ENCODE measurements at places on chromosomes 4 and X. TPM values are rescaled to one million over a fixed set of nuclear protein-coding genes. Genes with fewer than 3 reads are reported as not detected.
A peak's percentile ranks its signal among the peaks of the same experiment; 100 is the strongest.

ABCG2 gene
- total RNA-seq, result 0.90 TPM

EOLA2 gene
- total RNA-seq, result 21.8 TPM

EGF gene
- total RNA-seq, result 0.09 TPM

- DNase-seq, result no peak
These were observed 61.7 kb downstream of the BEND2 start for GRCh38 chrX:18158963-18159362.

- no peak for DNase-seq
These were observed 644.1 kb downstream of the MID1IP1 start for GRCh38 chrX:39445336-39445735.

GRCh38 chrX:37896511-37896890 is 49.1 kb upstream of the DYNLT3 start:
- DNase-seq, result no peak

- DNase-seq, result no peak
These were observed 16.8 kb downstream of the SH3BP2 start for GRCh38 chr4:2809610-2810180.

GRCh38 chr4:137707626-137708025 is 175.3 kb upstream of the PCDH18 start:
- DNase-seq, result peak; percentile 53

DNA sequence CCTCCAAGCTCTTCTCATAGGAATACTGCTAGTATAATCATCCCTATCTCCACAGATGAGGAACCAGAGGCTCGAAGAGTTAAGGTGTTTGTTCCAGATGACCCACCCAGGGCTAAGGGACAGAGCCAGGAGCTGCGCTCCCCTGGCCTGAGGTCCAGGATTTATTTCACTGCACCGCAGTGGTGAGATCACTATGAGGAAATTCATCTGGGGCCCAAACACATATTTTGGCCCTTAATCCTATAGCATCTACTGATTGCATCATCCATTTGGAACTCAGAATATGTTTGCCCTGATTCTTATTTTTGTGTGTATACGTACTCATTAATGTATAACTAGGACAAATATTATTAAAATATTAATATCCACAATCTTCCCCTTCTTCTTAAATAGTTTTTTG is 100.1 kb upstream of the RBPJ start:
- peak; percentile 70 for DNase-seq

- no peak for DNase-seq
These were observed 36.3 kb downstream of the GPR143 start for GRCh38 chrX:9729171-9729885.

DNA sequence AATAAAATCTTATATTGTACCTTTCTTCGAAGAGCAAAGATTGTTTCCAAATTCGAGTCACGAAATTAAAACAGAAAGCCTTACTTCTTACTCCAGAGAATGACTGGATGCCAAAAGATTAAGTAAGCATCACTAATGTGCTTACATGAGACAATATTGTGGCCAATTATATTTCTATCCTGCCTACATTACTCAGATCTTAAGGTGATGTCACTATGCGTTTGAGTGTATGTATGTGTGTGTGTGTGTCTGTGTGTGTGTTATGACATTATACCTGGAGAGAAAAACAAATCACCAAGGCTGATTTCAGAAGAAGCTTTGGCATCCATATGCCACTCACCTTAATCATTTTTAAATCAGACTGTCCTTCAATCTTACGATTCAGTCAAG is 556.3 kb downstream of the PPARGC1A start:
- peak; percentile 40 for DNase-seq

DNA sequence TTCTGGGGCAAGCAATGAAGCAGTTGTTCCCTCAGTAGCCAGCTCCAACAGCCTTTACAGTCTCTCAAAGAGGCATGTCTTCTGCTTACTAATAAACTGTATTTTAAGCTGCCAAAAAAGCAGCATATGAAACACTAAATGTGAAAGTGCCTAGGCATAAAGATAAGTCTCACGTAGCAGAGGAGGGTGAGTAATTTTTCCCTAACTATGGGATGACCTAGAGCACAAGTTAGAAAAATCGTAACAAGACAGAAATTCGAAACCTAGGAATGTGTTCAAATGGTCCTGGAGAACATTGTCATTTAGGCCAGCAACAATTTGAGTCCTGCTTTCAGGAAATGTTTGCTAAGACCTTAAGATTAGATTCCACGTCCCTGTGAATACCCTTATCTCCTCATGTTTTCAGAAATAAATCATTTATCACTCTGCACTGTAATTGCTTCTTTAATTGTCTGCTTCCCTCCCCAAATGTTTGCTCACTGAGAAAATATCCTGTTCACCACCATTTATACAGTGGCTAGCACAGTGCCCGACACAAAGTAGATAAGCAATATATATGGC is 222.2 kb downstream of the KCNIP4 start:
- peak; percentile 35 for DNase-seq

Data from fibroblast of the aortic adventitia (primary cell).